Left ventricle myocardium superior (tissue), 1 donor: ENCODE measurements at places on chromosomes 4 and X. TPM values are rescaled to one million over a fixed set of nuclear protein-coding genes. Genes with fewer than 3 reads are reported as not detected.

SSX2B gene
- not detected for total RNA-seq

XAGE2 gene
- total RNA-seq, result not detected

LGI2 gene
- total RNA-seq, result 2.0 TPM

IL2RG gene
- total RNA-seq, result 3.0 TPM

GRCh38 chrX:15856222-15856587 lies 1.6 kb upstream of the AP1S2 start:
- no peak for DNase-seq

DNA sequence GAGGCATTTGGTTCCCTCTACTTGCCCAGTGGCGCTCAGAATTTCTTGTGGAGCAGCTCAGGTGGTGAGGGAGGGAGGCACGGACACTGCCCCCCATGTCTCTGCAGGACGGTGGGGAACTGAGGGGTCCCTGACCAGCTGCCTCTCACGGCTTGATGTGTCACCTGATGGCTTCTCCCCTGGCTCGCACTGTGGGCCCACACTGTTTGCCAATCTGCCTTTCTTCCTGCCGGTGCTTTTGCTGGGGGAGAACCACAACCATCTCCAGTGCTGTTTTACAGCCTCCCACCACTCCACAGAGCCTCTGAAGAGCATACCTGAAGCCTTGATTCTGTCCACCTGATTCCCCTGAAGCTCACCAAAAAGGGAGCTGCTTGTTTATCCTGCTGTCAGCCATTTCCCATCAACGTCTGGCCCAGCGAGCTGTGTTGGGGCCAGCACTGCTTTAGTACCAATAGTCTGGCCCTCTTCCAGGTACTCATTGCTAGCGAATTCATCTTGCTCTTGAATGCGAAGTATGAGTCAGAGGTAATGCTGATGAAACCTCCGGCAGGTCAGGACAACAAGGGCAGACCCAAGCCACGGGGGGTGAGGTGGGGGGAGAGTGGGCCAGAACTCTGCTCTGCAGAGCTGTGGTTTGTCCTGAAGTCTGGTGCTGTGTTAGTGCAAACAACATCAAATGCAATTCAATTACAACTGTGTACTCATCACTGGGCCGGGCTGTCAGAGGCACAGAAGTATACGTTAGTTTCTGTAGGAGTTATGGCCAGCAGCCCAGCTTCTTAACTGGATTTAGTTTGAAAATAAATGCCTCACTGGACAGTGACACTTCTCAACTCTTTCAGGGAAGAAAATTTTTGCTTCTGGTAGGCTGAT lies 208.3 kb upstream of the JADE1 start:
- peak; percentile 50 for DNase-seq

- no peak for DNase-seq
Observed at GRCh38 chr4:38976308-38976707, 55.9 kb downstream of the TMEM156 start.

DNA sequence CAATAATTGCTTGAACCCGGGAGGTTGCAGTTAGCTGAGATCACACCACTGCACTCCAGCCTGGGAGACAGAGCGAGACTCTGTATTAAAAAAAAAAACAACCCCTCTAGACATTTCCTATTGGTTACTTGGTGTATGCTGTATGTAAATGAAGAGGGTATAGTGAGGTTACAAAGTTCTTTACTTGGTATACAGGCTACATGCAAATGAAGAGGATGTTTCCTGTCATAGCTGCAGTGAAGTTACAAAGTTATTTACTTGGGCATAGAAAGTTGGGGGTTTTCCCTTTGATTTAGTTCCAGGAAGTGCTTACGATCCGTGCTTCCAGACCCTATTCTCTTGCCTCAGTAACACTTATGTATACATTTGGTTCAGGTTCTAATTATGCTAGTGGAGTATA lies 38.4 kb upstream of the CLNK start:
- no peak for DNase-seq

- no peak for DNase-seq
Observed at GRCh38 chr4:83149865-83150652, 35.5 kb upstream of the PLAC8 start.

- peak; percentile 50 for DNase-seq
Observed at GRCh38 chr4:4574792-4575191, 32.9 kb upstream of the STX18 start.

DNA sequence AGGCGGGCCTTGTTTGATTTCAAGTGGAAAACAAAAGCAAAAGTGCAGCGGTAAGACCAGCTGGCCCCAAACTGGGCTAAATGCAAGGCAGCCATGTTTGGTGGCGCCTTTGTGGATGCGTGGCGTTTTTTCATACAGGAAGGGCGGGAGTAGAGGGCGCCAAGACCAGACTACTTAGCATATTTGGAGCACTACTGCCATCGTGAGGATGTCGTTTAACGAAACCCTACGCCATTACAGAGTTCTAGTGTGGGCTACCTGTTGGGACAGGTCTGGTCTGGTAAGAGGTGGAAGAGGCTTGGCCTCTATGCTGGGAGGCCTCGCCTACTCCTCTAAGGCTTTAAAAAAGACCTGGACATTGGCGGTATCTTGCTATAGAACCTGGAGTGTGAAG lies 230.7 kb upstream of the STK26 start:
- no peak for DNase-seq

- no peak for DNase-seq
Observed at GRCh38 chrX:72101597-72102037, 30.1 kb downstream of the RTL5 start.

DNA sequence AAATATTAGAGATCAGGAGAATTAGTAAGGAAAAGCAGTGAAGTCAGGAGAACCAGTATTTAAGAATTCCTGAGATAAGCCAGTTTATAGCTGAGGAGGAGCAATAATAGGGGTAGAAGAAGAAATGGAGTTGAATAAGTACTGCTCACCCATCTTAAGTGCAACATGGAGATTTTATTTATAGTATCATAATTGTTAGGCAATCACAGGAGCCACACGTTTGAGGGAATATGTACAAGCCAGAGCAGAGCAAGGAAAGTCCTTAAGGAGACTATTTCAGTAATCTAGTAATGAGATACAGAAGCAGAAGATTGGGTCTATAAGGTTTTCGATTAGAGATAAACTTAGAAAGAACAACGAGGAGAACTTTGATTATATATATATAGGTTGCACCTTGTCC lies 145.0 kb downstream of the KDM6A start:
- DNase-seq, result no peak

GRCh38 chrX:644304-645281 lies 14.0 kb downstream of the SHOX start:
- DNase-seq, result no peak

DNA sequence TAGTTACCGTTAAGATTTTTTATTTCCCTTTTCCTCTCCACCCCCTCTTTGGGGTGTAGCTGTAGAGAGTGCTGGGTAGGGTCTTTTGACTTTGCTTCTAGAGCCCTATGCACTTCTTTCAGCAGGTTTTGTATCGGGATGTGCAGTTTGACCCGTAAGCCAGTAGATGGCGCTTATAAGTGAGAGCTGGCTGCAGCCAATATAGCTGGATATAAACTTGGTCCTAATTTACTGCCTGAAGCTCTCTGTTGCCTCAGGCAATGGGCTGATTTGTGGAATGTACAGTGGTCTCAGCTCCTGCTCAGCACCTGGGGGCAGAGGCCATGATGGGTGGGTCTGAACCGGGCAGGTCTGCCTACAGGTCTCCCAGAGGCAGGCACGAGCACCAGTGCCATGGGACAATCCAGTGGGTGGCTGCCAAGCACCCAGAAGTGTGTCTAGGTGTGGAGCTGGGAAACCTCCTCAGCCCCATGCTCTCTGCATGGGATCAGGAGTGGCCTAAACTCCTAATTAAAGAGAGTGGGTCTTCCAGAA lies 146.5 kb downstream of the SPANXN1 start:
- DNase-seq, result no peak

DNA sequence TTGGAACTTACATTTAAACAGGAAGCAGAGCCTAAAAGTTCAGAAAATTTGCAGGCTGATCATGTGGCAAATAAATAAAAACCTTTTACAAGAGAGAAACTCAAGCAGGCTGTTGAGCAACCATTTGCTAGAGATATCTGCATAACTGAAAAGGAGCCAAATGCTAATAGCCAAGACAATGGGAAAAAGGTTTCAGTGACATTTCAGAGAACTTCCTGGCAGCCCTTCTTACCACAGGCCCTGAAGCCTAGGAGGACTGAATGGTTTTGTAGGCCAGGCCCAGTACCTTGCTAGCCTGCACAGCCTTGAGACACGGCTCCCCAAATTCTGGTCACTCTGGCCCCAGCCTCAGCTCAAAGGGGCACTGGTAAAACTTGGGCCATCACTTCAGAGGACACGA lies 945.1 kb downstream of the ADGRL3 start:
- DNase-seq, result no peak

DNA sequence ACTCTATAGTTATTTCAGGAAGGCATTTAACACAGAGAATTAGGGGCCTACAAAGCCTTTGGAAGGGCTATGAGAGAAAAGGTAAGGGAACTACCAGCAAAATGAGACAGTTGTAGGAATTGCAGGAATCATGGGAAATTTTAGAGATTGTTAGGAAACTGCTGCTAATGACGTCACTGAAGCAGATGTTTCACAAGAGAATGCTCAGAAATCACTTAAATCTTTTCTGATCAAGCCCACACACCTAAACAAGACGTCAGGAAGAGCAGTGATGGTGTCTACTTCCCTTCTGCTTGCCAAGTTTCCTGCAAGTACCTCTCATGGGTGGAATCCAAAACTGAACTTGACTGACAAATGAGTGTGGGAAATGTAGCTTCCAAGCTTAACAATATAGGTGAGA lies 5.1 kb downstream of the OR13H1 start:
- DNase-seq, result no peak

DNA sequence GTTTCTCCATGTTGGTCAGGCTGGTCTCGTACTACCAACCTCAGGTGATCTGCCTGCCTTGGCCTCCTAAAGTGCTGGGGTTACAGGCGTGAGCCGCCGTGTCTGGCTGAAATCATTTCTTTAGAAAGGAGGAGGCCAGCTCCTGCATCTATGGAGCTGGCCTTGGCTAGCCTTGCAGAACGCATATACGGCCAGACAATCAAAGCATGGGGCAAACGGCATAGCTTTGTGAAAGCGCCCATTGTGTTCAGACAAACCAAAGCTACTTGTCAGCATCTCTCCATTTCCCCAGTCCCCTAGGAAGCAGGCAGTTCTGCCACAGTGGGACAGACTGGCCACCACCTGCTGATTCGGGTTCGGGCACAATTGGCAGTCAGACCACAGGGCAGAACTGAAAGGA lies 48.9 kb upstream of the IQSEC2 start:
- DNase-seq, result no peak
